ENCODE measurements at places on chromosomes 7 and 10.
A peak's percentile ranks its signal among the peaks of the same experiment; 100 is the strongest.

GRCh38 chr10:12191715-12192114 lies 4.0 kb downstream of the NUDT5 start:
- no peak for DNase-seq

DNA sequence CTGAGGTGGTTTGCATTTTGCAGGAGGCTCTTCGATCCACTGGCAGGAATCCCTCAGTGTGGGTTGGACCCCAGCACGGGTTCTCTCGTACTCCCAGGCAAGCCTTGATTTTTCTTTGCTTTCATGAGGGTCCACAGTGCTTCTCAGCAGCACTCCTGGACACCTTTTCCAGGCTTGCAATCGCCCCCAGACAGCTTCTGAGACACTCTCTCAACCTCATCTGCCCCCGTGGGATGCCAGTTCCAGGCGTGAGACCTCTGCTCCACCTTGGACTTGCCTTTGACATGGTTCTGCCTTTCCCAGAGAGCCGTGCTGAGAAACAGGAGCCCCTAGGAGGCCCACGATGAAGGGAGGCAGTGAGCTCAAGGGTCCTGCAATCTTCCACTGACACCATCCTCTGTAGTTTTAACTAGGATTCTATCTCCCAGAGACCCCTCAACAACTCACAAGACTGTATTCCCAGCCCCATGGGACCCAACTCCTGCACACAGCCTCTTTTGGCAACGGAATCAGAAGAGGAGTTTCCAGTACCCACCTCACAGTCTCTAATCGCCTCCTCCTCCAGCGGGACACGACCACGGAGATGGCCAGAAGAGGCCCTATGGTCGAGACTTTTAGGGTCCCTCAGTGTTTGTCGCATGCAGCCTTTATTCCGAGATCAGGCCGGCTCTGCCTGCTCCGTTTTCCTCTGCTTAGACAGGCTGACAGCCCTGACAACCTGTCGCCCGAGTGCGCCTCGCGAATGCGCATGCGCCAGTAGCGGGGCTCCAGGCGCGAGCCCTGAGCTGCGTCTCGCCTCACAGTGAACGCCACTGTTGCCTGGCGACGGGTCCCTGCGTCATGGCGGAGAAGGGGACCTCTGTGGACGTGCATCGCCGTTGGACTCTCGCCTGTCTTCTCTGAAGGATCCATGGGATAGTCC lies 26.0 kb upstream of the ZNF273 start:
- DNase-seq = peak; percentile 57

DNA sequence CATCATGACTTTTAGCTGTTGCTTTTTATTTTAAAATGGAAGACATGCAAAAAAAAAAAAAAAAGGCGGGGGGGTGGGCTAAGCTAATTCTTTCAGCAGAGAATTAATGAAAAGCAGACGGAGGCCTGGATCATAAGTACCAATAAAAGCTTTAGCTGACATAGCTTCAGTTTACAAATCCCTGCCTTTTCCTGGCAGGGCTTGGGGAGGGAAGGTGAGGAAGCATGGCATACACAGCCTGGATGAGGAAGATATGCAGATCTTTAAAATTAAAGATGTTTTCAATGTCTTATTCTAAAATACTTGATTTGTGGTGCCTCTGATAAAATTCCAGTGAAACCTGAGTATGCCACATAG lies 57.0 kb downstream of the ICA1 start:
- DNase-seq = no peak

- DNase-seq = no peak
Observed at GRCh38 chr10:53463539-53463938, 691.0 kb upstream of the MBL2 start.

DNA sequence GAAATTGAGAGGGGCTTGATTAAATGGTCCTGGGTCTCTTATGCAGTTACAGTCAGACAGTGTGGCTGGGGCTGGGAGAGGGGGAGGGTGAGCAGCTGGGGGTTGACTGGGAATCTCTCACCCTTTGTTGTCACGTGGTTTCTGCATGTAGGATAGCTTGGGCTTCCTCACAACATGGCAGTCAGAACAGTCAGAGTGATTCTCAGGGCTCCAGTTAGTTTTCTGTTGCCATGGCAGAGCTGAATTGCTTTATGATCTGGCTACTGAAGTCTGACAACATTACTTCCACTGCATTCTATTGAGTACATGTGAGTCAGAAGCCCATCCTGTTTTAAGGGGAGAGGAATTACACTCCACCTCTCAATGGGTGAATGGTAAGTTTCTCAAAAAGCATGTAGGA lies 102.7 kb downstream of the WDR11 start:
- no peak for DNase-seq

- no peak for DNase-seq
Observed at GRCh38 chr7:108711611-108712010, 141.9 kb downstream of the DNAJB9 start.

- DNase-seq = no peak
Observed at GRCh38 chr10:108836362-108836761, 1086.9 kb downstream of the XPNPEP1 start.

DNA sequence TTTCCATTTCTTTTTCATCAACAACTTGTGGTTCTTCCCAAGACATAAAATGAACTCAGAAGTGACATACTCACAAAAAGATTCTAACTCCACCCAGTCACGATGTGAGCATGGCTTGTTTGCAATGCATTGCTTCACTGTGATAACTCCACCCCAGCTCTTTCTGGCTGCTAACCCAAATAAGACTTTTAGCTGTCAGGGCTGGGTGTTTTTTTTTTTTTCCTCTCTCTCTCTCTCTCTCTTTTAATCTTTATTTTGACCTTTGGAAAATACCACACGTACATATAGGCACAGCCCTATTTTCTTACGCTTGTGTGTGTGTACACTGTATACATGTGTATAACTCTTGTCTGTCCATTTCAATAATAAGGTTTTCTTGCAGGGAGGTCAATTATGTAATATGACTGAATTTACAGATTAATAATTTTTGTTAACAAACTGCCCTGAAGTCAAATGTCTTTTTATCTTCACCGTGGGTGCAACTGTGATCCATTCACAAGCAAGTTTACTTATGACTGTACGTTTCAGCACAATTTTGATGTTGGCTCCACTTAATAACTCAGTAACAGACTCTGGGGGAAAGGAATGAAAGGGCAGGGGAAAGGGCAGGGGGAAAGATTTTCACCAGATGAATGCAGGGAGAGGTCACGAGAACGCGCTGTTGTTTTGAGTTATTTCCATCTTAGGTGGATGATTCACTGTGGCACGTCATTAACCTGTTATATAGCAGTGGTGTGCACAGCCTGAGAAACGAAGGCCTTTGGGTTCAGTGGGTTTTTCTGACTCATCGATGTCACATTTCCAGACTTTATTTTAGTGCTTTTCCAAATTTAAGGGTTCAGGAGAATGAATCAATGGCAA lies 49.1 kb downstream of the APBB1IP start:
- DNase-seq = no peak

- DNase-seq = no peak
Observed at GRCh38 chr10:7857262-7857661, 39.0 kb downstream of the TAF3 start.

DNA sequence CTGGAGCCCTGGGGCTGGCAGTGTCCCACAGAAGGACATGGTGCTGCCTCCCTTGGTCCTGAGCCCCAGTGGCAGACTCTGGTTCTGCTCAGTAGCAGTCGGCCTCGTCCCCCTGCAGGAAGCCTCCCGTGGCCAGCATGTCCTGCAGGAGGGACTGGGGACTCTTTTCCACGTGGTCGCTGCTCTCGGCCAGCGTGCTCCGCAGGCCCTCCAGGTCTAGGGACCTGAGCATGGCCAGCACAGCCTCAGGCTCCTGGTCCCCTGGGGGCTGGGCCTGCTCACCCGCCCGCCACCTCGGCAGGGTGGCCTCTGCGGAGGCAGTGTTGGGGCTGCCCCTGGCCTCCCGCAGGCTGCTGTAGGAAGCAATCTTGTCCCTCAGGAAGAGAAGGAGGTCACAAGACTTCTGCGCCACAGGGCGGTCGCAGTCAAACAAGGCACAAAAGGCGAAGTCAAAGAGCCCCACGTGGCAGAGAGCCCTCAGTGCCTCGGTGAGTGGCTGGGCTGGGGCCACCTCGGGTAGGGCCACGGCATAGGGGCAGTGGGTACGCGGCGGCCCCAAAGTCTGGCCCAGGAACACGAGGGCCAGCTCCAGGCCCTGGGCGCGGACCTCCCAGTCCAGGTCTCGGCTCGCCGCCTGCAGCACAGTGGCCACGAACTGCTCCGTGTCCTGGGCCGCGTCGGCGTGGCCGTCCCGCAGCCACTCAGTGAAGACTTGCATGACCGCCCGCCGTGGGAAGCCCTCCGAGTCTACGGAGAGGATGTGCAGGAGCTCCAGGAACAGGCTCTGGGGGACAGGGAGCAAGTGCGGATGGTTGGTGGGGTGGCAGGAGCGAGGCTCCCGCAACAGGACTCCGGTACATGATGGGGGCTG lies 17.1 kb downstream of the BRAT1 start:
- no peak for DNase-seq

- no peak for DNase-seq
Observed at GRCh38 chr10:29734962-29735627, 100.3 kb upstream of the SVIL start.

- DNase-seq = no peak
Observed at GRCh38 chr7:116770941-116771340, 91.4 kb upstream of the CAPZA2 start.

DNA sequence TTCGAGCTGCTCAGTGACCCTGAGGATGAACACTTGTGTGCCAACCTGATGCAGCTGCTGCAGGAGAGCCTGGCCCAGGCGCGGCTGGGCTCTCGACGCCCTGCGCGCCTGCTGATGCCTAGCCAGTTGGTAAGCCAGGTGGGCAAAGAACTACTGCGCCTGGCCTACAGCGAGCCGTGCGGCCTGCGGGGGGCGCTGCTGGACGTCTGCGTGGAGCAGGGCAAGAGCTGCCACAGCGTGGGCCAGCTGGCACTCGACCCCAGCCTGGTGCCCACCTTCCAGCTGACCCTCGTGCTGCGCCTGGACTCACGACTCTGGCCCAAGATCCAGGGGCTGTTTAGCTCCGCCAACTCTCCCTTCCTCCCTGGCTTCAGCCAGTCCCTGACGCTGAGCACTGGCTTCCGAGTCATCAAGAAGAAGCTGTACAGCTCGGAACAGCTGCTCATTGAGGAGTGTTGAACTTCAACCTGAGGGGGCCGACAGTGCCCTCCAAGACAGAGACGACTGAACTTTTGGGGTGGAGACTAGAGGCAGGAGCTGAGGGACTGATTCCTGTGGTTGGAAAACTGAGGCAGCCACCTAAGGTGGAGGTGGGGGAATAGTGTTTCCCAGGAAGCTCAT lies 1.1 kb downstream of the DDIT4 start:
- peak; percentile 59 for DNase-seq

DNA sequence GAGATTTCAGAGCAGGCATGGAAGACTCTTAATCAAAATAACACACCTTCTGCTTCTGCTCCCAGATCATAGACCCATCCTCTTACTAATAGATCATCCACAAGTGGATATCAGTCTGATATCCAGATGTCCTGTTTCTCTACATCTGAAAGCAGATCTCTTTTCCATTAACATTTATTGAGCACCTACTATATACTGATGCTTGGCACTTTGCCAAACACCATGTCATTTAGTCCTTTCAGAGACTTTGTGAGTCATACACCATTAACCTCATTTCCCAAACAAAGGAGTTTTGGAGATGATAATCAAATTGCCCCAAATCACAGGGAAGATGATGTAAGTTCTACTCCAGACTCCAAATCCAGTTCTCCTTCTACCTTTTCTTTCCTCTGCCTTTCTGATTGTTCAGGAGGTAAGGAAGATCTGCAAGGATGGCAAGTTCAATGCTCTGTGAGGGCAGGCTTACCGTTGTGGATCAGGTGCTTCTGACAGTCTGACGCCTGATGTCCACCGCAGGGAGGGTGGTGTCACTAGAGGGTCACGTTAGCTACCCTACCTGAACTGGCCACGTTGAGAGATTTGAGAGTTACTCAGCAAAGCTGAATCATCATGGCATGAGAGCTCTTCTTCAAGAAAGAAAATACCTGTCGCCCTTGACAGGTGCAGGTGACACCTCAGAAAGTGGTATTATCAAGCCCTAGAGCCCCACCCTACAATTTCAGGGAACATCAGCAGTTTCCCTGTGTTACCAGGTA lies 269.6 kb upstream of the ZMIZ1 start:
- no peak for DNase-seq

GRCh38 chr7:88306590-88307048 lies at the start of gene STEAP4:
Gene STEAP4, minus strand, starts transcription at chr7:88306894. Its CDS starts 22,625 bp downstream, at chr7:88284269.
- no peak for DNase-seq

GRCh38 chr7:156160811-156161210 lies 348.5 kb upstream of the SHH start:
- peak; percentile 11 for DNase-seq

- DNase-seq = no peak
Observed at GRCh38 chr7:140260352-140261104, 83.7 kb upstream of the KDM7A start.

DNA sequence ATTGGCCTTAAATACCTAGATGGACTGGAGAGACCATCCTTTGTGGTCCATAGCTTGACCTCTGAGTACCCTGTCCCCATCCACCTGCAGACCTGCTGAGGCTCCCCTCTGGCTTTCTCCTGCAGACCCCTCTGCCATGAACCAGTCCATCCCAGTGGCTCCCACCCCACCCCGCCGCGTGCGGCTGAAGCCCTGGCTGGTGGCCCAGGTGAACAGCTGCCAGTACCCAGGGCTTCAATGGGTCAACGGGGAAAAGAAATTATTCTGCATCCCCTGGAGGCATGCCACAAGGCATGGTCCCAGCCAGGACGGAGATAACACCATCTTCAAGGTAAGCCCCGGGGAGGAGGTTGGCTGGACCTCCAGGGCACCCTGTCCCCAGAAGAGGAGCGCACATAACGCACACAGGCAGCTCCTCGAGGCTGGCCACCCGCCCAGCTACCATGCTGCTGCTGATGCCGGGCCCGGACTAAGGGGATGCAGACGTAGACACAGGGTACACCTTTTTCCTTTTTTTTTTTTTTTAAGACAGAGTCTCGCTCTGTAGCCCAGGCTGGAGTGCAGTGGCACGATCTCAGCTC lies 4.3 kb downstream of the IRF5 start:
- DNase-seq = no peak

GRCh38 chr10:22912763-22913384 lies 15.0 kb upstream of the ARMC3 start:
- peak; percentile 22 for DNase-seq

GRCh38 chr10:107371801-107372200 lies 207.3 kb upstream of the SORCS1 start:
- no peak for DNase-seq

GRCh38 chr7:37212556-37212955 lies 236.1 kb downstream of the ELMO1 start:
- no peak for DNase-seq

DNA sequence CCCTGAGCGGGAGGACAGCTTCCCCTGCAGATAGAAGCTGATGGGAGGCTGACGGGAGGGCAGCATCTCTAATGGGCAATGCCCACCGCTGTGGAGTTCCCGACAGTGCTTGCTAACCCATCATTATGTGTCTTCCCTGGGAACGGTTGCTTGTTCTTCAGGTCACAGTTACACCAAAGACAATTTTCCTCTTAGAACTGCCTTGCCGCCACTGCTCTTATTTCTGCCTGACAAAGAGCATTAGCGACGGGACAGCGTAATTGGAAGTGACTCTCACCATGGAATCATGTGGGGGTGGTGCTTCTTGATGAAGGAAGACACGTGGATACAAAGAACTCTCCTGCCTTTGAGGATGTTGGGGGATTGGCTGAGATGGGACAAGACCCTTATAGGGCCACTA lies 81.3 kb upstream of the NPS start:
- no peak for DNase-seq

- no peak for DNase-seq
Observed at GRCh38 chr10:11713186-11713743, 28.9 kb upstream of the ECHDC3 start.
